NCI-H1930 (cell line): ENCODE measurements at places on chromosomes 3 and 15.
A peak's percentile ranks its signal among the peaks of the same experiment; 100 is the strongest.

DNA sequence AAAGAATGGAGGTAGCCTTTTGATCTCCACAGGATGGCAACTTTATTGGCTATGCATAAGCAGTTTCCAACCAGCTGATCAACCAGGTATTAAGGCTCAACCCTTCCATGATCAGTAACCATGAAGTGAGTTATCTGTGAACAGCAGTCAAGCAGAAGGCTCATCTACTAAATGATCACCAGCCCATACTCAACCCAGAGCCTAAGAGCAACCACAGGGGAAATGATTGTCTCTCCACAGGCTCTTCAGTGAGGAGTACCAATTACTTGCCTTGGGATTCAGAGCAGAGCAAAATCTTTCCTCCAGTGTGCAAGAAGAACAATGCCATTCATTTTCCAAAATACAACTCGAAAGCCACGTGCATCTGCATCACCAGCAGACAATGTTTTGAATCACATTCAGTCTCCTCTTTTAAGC, 754.8 kb downstream of the ROBO1 start:
- DNase-seq, result no peak

GRCh38 chr3:51385621-51386091, 565 bp downstream of the MANF start:
- DNase-seq, result no peak

DNA sequence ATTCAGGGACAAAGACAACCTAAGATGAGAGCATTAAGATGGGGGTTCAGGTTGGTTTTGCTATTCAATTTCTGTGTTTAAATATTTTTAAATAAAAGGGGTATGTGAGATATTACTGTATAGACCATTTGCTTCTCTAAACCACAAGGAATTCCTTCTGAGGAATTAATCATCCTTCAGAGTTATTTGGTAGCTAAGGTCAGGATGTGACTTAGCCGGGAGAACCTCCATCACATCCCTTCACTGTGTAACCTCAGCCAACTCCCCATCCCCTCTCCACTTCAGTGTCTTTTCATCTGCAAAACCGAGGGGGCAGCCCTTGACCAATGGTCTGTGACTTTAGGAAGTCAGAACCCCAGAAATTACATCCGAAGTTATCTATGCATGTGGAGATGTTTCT, 48.7 kb upstream of the SKOR1 start:
- DNase-seq, result no peak

- no peak for DNase-seq
These were observed 24.9 kb downstream of the TMEM207 start for GRCh38 chr3:190424478-190425439.

- DNase-seq, result no peak
These were observed 115.8 kb downstream of the PDCD6IP start for GRCh38 chr3:33914212-33914611.

DNA sequence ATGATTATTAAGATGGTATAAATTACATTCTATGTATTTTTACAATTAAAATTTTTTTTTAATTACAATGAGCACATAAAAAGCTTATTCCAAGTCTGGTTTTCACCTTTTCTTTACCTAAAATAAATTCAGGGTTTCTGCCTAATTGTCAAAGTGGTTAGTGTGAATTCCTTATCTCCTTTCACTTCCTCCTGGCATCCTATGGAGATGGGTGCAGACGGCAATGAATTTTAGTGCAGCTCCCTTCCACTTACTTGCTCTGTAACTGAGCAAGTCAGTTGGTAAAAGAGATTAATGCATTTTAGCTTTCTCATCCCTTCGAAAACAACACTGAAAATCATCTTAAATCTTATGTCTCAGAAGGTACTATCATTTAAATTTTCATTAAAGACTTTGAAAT, 13.1 kb downstream of the HDGFL3 start:
- no peak for DNase-seq

GRCh38 chr15:63891079-63891767, 57.5 kb upstream of the HERC1 start:
- peak; percentile 42 for DNase-seq

DNA sequence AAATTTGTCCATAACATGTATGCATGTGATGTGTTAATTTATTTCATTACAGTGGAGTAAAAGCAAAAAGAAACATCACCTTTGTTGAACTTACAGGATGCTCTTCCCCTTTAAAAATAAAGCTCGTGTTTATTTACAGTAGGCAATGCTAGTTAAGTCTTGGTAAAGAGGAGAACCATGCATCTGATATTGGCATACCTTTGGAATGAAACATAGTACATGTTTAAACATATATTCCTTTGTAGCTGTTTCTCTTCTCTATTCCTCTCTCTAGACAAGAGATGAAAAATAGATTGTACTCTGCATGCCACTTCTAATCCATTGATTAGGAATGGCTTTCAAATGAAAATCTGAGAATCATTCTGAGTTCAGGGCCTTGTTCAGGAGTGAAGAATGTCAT, 374.9 kb upstream of the CNTN4 start:
- no peak for DNase-seq

DNA sequence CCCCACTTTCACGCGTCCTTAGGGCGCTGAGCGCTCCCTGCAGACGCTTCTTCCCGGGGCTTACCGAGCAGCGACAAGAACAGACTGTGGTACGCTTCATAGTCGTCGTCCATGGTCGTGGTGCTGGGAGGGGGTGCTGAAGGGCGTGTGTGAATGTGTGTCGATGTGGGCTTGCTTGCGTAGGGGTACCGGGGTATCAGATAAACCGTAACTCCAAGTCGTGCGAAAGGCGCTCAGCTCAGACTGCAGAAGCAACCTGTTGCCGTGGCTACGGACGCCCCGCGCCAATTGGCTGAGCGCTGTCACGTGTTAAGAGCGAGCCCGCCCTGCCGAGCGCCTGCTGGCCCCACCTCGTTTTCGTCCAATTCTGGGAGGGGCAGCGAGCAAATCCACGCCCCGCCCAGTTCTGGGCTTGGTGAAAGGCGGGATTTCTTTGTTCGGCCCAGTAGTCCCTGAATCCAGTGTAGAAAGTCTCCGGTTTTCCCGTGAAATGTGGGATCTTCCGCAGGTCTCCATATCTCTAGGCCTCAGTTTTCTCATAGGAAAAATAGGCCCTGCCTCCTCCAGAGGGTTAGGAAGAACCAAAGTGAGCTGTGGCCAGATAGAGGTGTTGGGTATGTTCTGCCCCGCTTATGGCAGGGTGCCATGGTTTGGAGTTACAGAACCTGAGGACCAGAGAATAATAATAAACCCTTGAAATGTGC, at the start of gene EFCAB12:
Gene EFCAB12, minus strand, starts transcription at position 261 of the 704 bp plus-strand sequence. Its CDS starts 148 bp downstream, at position 113.
- peak; percentile 91 for DNase-seq

- DNase-seq, result no peak
These were observed 52.3 kb downstream of the WNT5A start for GRCh38 chr3:55434789-55435188.

DNA sequence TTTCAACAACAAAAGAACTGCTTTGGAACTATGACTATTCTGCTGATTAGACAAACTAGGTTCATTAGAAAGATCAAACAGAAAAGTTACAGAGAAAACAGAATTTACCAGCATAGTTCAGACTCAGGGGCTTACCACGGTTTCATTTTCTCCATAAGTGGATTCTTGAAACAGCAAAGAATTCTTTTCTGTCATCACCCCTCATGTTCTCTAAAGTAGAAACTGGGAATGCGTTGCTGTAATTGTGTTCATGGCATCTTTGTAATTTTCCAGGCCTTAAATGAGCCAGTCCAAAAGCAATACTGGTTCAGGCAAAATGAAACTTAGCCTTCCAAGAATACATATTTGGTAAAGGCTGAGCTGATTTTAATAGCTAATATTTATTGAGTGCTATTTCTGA, 287.8 kb downstream of the CHL1 start:
- no peak for DNase-seq

GRCh38 chr15:50298340-50298739, 32.8 kb upstream of the HDC start:
- no peak for DNase-seq

DNA sequence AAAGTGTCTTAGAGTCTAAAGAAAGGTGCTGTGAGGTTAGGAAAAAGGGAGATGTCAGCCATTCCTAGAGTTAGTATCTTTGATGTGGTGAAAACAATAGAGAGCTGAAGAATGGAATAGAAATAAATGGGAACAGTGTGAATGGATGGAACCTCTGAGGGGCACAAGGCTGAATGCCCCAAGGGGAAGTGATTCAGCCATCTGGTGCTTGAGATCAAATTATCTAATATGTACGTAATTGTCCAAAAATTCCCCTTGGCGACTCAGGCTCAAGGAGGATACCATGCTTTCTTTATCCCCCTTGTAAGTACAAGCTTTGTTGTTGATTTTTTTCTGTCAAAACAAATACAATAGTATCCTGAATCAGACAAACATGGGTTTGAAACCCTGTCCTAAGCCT, 361.6 kb downstream of the LSAMP start:
- DNase-seq, result no peak

DNA sequence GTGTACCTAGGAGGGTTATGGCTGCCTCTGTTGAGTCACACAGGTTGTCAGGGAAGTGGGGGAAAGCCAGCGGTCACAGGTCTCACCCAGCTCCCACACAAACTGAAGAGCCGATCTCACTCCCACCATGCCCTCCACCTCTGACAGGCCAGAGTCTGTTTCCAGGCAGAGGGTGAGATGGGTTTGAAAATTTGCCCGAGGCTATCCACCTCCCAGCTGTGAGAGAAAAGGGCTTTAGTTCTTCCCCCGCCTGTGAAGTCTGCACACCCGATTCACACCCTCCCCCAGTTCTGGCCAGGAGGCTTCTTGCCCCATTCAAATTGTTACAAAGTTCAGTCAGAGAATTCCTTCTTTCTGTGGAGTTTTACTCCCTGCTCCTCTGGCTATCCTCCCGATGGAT, 446.9 kb downstream of the EDEM1 start:
- no peak for DNase-seq

DNA sequence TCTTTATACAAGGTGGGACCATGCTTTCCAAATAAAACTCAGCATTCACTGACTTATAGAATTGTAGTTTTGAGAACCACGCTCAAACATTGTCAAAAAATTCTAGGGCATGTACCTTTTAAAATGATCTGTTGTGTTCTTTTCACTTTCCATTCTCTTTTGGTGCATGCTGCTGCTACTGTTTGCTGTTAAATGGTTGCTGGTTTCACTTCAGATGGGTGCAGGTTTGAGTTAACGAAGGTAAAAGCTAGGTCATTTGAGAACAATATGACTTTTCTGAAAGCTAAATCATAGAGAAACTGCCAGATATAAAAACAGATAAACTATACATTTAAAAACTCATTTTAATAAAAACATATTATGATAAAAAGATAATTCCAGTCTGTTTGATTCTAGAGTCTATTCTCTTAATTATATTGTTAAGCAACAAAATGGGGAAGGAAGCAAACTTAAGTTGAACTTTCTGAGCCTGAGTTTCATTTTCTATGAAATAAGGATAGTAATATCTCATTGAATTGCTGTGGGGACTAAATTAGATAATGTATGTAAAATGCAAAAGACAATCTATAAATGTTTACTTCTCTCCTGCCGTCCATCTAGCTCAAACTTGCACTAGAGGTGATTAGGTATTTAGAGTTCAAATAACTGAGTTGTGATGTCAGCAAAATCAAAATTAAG, 82.4 kb downstream of the OXSM start:
- DNase-seq, result no peak

DNA sequence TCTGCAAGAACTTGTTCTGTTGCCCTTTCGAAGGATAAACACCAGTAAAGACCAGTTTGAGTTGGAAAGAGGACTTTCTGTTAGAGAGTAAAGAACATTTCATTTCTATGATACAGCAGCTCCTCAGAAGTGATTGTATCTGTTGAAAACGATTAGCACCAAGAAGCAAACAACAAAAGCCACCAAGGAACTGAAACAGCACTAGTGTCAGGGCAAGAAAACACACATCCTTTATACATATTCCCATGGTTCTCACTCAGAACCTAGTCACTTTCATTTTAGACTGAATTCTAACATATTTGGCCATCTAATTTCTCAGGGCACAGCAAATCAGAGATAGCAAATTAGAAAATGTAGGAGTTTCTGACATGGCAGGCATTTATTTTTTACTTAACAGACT, 116.1 kb downstream of the ATP1B3 start:
- no peak for DNase-seq

DNA sequence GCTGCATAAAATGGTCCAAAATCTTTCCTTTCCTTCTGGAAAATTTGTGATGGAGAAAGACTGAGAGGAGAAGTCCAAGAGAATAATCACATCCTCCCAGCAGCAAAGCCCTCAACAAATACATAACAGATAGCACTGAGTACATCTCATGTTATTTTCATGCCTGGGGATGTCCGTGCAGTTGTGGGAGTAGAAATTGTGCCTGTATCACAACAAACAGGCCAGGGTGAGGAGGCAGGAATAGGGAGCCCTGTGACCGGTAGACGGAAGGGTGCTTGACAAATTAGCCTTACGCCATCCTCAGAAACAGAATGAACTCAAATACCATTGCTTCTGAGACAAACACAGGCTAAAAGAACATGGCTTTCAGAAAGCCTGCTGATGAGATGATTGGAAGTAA, 333.2 kb upstream of the UMPS start:
- no peak for DNase-seq
